ENCODE measurements at places on chromosomes 4 and X.

DNA sequence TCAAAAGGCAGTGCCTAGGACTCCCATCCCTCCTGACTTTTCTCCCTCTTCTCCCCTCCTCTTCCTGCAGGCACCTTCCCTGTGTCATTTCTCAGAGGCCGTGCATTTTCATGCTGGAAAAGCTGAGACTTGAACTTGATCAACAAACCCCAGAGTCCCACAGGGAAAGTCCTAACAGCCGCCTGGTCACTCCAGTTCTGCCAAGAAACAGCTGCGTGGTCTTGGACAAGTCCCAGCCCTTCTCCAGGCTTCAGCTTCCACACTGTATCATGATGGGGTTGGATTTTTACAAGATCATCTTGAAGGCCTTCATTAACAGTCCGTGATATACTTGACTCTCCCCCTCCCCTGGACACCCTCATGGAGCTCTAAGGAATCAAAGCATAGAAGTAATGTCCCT, 366.0 kb downstream of the BCOR start:
- DNase-seq, result no peak

DNA sequence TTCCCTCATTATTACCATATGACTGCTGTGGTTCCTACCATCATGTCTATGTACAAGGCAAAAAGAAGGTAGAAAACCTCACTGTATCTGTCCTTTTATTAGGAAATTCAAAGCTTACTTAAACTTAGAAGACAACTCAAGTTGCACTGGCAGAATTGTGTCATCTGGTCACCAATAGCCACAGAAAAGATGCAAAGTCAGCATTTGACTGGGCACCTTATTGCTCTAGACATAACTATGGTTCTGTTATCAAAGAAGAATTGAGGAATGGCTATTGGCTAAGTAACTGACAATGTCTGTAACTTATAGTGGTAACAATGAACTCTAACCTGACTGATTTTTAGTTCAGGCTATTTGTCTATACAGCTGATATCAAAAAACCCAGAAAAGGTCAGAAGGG, 45.3 kb downstream of the MAP9 start:
- DNase-seq, result no peak

DNA sequence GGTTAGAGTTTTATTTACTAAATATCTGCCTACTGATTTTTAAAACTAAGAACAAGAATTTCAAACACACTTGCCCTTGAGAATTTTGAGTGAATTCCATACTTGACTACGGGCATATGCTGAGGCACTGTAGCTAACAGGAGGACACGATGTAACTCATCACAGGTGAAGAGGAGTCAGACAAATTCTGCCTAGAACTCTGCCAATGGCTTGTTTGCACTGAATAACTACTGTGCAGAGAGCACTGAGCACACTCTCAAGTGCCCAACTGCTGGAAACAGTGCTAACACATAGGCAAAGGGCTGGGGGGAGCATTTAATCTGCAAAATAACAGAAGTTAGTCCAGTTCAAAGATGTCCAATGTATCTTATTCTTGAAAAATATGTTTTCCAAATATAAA, 104.4 kb downstream of the WDFY3 start:
- DNase-seq, result no peak

DNA sequence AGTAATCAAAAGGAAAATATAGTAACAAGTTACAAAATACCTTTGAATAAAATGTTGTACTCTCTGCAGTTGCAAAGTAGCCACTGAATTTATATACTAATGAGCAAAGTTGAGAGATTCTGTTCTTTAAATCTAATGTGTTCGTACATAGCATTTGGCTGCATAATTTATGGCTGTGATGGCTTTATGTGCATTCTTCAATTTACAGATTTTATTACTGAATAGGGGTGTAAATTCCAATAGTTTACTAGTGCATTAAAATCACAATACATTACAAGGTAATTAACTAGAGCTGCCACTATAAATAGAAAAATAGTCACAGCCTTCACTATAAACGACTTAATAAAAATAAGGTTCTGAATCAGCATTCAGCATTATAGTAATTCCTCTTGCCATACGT, 620.0 kb downstream of the ADGRL3 start:
- DNase-seq, result no peak

DNA sequence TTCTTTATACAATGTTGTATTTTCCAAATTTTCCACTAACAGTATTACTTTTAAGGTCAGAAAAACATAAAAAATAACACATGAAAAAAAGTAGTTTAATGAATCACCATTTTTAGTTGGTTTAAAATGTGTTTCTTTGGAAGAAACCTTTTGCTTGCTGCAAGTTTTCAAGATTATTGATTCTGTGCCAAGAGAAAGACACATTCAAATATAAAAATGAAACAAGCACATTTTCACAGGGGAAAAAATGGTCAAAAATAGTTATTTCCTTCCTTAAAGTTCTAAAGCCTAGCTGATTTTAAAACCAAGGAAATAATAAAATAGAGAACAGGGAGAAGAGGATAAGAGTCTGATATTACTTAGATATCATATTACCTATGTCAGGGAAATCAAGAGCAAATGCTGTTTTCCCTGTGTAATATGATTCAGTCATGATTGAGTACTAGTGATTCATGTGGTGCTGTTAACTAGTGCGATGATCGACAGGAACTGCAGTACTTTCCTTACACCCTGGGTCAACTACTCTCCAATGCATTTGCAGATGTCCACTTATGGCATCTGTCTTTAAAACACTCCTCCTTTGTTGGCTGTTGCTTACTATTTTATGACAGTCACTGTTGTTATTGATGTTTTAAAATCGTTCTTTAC, 103.8 kb downstream of the CAMK2D start:
- no peak for DNase-seq

GRCh38 chr4:140152013-140152703, 1.8 kb downstream of the MAML3 start:
- DNase-seq, result no peak

- no peak for DNase-seq
Observed at GRCh38 chr4:128636906-128637305, 172.6 kb upstream of the JADE1 start.

- DNase-seq, result no peak
Observed at GRCh38 chrX:44189116-44189515, 154.4 kb downstream of the EFHC2 start.

DNA sequence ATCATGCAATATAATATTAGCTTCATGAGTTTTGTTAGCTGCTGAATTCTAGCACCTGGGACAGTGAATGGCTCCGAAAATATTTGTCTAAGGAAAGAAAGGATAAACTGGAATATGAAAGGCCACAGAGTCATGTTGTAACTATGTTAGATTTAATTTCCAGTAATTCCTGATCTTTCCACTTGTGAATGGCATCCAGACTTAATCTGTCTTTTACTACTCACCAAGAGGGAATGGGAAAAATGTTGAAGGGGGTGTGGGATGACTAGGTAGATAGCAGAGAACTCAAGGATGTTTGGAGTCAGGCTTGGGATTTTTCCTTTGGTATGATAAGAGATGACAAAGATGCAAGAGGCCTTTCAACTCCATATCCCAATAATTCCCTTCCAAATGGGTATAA, 9.4 kb downstream of the ADH6 start:
- DNase-seq, result no peak

GRCh38 chr4:89493367-89493766, 185.8 kb upstream of the GPRIN3 start:
- DNase-seq, result no peak

GRCh38 chr4:186013419-186014186, 55.4 kb upstream of the TLR3 start:
- DNase-seq, result no peak

DNA sequence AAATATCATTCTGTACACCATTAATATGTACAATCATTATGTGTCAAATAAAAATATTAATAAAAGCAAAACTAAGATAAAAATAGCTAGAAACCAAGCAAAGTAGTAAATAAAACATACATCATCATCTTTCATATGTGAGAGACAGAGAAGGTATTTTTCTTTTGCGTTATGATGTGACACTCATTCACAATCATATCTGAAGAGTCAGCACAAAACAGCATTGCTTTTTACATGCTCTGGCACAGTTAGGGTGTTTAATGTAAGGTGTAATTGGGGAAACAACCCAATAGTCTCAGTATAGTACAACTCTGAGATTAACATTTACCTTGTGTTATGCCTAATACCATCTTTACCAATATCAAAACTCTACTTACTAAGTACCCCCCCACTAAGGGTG, 376.6 kb downstream of the TMA16 start:
- no peak for DNase-seq

- no peak for DNase-seq
Observed at GRCh38 chr4:82820689-82821088, 22.1 kb upstream of the SCD5 start.
